ENCODE measurements at places on chromosomes 7 and 10.

GRCh38 chr10:59713196-59713821 lies 3.7 kb upstream of the SLC16A9 start:
- no peak for DNase-seq

GRCh38 chr10:102384606-102385429 lies 10.7 kb upstream of the NFKB2 start:
- DNase-seq = no peak

DNA sequence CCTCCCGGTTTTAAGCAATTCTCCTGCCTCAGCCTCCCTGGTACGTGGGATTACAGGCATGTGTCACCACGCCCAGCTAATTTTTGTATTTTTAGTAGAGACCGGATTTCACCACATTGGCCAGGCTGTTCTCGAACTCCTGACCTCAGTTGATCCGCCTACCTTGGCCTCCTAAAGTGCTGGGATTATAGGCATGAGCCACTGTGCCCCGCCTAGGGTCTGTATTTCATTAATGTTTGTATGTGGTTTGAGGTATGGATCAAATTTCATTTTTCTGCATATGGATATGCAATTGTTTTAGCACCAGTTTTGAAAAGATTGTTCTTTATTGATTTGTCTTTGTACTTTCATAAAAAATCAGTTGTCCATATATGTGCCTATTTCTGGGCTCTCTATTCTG lies 26.0 kb downstream of the CYP26A1 start:
- no peak for DNase-seq

DNA sequence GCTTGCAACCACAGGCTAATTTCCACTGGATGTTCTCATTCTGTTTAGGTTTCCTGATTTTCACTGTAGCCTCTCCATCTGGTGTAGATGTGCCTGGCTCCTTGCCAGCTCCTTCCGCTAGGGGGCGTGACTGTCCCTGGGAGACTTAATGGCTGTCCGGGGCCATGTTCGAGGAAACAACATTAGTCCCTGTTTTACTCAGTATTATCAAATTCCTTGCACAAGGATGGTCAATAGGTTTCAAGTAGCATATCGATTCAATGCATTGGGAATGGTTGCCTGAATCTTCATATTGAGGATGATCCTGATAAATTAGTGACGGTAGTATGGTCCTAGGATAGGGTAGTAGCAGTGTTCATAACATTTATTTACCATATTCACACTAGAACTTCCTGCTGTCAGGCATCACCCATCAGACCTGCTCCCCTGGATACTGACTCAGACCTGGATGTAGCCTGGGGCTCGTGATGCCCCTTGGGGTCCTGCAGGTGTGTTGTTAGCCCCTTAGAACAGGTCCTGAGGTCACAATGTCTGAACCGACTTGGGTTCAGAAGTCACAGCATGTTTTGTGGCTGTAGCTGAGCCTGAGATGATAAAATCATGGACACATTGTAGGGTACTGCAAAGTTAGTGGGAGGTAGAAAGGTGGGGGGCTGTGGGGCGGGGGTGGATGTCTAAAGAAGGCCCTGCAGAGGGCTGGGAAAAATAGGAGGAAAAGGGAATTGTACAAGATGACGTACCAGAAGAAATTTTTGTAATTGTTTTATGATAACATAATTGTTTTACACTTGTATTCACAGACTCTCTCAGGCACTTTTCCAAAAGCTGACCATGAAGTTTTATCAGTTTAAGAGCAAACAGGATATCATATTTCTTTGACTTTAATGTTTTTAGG lies 8.9 kb upstream of the EXOC6 start:
- no peak for DNase-seq

DNA sequence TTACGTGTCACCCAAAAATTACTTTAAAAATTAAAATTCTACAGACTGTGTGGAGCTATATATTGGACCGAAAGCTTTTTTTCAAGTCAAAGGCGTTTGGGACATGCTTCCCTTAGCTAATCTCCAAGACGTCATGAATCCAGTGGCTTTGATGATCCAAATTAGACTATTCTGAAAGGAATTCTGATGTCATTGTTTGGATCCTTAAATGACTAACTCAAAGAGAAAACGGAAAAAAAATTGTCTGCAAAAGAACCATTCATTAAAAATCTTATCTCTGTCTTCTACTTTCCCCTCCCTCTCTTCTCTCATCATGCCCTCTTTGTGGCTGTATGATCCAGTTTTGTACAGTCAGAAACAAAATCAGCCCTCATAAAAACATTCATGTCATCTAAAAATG lies 161.8 kb downstream of the ETV1 start:
- DNase-seq = no peak

DNA sequence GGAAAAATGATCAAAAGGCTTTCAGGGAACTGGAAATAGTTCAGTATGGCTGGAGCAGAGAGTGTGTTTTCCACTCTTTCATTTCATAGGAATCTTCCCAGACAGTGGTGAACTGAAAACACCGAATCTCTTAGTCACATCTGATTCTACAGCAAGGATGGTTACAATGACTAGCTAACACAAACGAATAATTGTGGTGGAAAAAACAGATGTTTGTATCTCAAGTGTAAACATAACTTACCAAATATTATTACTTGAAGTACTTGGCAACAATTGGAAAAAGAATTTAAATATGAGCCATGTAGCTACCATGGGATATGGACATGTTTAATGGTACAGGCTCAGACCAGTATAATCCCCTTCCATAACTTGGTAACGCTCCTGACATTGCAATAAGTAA lies 21.1 kb upstream of the BPGM start:
- DNase-seq = no peak

GRCh38 chr7:12062062-12062461 lies 149.0 kb upstream of the TMEM106B start:
- no peak for DNase-seq

DNA sequence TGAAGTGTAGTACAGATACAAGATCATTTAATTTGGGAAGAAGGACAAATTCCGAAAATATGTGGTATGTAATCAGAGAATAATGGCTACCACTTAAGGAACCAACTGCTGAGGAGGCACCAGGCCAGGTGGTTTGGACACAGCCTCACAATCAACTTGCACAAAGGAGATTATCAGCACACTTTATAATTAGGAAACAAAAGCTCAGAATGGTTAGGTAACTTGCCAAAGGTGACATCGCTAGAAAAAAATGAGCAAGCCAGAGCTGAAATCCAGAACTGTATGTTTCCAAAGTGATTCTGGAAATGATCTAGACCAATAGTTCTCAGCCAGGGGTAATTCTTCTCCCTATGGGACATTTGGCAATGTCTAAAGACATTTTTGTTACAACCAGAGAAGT lies 36.6 kb downstream of the ERCC6 start:
- no peak for DNase-seq

- DNase-seq = no peak
Measured at GRCh38 chr10:8919280-8919679, 864.8 kb downstream of the GATA3 start.

DNA sequence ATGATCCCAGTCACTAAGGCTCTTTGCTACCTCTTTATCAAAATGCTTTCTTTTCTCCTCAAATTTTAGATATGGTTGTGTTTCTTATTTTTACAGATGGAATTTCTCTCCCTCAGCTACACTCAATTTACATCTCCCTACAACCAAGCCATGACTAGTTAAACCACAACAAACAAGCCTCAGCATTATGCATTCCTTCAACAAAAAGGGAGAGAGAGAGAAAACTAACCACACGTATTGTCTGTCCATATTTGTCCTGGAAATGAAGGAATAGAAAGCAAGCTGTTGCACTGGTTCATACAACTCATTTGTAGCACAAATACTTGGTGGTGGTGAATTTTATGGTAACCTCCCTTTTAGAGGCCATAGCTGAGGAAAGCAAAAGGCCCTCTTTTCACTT lies 286.4 kb downstream of the AHR start:
- DNase-seq = no peak

- DNase-seq = no peak
Measured at GRCh38 chr10:124229989-124230634, 136.7 kb upstream of the CHST15 start.

- no peak for DNase-seq
Measured at GRCh38 chr7:44727158-44727936, 21.3 kb upstream of the ZMIZ2 start.

- no peak for DNase-seq
Measured at GRCh38 chr7:30365621-30366020, 81.2 kb downstream of the ZNRF2 start.

GRCh38 chr10:98363220-98363619 lies 51.8 kb downstream of the PYROXD2 start:
- DNase-seq = no peak

DNA sequence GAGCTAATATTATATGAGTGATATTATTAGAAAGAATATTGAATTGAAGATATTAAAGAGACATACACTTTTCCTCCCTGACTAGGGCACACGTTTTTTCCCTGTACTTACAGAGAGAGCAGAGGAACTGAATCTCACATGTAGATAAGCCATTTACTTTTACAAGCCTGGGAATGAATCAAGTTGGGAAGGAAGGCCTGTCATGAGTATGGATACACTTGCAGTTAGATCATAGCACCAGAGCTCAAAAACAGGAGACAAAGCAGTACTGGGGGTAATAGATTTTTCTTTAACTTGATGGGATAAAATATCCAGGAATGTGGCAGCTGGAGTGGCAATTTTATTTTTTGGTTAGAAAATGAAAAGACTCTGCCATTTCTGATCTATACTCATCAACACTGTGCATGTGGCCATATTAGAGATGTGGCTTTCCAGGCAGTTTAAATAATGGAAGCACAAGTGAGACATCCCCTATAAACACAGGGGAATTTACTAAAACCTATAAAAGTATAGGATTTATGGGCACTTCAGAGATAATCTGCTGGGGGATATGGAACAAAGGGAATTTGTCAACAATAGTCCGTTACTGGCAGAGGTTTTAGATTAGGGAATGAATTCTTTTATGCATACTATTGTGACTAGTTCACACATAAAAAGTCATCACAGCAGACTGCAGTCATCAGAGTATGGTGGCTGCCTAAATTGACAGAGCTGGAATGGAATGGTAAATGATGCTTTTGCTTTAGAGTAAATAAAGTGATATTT lies 657.7 kb upstream of the MBL2 start:
- DNase-seq = no peak

GRCh38 chr7:14886533-14886932 lies 16.0 kb downstream of the DGKB start:
- no peak for DNase-seq

GRCh38 chr7:92916770-92917224 lies 80.4 kb upstream of the CDK6 start:
- no peak for DNase-seq

DNA sequence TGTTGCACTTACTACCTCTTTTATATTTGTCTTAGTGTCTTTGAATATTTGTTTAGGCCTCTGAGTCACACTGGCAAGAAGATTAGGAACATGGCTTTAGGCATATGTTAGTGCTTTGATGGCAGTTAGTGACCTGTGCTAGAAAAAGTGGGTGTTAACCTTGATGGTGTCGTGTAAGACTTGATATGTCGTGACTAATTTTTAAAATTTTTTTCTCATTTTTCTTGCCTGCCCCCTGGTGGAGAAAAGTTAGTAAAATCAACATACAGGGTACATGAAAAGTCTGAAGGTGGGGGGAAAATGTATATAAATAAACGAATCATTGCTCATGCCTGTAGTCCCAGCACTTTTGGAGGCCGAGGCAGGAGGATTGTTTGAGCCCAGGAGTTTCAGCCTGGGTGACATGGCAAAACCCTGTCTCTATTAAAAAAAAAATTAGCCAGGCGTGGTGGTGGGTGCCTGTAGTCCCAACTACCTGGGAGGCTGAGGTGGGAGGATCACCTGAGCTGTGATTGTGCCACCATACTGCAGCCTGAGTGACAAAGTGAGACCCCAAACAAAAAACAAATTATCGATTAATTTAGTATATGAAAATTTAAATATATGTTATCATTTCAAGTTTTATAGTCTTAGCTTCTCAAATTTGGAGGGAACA lies 44.6 kb downstream of the TAX1BP1 start:
- no peak for DNase-seq

GRCh38 chr7:150313870-150314269 lies 9.3 kb upstream of the LRRC61 start:
- DNase-seq = no peak

GRCh38 chr7:69683002-69683401 lies 84.7 kb downstream of the AUTS2 start:
- DNase-seq = no peak

- no peak for DNase-seq
Measured at GRCh38 chr10:104049504-104050250, 36.0 kb downstream of the COL17A1 start.

DNA sequence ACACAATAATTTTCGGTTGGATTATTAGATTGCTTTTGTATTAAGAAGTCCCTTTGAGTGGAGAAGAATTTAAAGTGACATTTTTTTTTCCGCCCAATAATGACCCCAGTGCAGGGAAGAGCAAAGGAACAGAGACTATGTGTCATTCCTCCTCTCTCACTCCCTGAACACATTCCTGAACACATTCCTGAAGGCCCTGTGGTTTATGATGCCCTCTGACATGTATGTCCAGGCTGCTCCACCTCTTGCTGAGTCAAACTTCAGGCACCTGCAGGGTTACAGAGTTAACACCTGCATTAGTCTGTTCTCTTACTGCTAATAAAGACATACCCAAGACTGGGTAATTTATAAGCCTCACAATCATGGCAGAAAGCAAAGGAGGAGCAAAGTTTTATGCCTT lies 704.0 kb upstream of the LRRN3 start:
- no peak for DNase-seq

- DNase-seq = no peak
Measured at GRCh38 chr10:100996678-100997359, 2.8 kb upstream of the LZTS2 start.

DNA sequence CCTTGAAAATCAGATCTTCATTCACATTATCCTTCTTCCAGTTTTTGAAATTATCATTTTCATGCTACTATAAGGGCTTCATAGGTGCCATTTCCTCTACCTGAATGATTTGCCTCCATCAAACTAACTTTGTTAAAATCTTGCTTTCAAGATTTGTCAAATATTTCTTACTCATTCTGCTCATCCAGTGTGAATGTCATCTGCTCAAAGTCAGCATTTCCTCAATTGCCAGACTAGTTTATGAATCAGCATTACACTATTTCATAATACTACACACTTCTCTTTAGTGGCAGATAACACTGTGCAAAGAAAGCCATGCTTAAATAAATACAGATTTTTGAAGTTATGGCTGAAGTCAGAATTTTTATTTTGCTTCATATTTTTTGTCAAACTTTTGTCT lies 21.3 kb upstream of the LIPF start:
- no peak for DNase-seq

- DNase-seq = no peak
Measured at GRCh38 chr7:29063236-29063635, 83.1 kb downstream of the CPVL start.

- no peak for DNase-seq
Measured at GRCh38 chr10:123560301-123561140, 105.6 kb upstream of the GPR26 start.

Data from substantia nigra (tissue), 51 donors.